ENCODE measurements at places on chromosomes 13 and 19. TPM values are rescaled to one million over a fixed set of nuclear protein-coding genes. Genes with fewer than 3 reads are reported as not detected.

DNA sequence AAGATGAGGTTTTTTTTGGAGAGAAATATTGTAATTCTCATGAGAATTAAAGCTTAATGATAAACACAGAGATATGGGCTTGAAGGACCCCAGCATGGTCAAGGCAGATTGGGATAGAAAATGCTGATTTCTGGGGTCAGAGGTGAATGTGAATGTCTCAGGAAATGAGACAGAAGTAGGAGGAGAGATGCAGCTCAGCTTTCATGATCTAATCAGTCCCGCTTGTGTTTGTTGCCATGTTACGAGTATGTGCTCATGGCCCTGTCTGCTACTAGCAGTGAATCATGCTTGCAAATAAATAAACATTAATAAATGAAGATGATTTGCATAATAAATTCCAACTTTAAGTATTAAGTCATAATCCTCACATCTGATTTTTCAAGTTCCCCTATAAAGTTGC is 23.0 kb upstream of the NDFIP2 start:
- peak; percentile 65 for DNase-seq

- DNase-seq, result no peak
Measured at GRCh38 chr19:5487222-5487621, 32.0 kb downstream of the ZNRF4 start.

DNA sequence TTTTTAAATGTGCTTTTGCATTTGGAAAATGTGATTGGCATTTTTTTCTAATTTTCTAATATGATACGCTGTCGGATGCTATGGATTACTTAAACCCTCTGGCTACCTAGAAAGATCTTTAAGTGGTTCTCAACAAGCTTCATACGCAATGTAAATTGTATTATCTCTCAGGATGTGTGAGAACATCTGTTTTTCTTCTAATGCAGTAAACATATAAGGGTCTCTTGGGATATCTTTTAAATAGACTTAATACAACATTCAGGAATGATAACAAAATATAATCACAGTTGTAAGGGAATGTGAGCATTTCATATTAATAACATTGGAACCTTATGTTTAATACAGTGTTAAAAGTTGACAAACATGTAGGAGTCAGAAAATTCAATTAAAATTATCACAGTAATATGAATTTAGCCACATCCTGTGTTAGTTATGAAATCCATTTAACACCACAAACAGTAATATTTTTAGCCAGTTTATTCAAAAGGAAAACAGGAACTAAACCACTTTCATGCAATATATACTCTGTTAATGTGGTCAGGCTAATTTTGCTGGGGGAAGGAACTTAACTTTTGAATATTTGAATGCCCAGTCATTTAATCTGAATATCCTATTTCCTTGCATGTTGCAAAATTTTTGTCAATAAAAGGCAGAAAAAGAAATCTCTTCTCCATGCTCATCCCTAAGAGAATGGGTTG is 15.0 kb upstream of the ALOX5AP start:
- DNase-seq, result no peak

GRCh38 chr13:46176756-46177155 is 5.2 kb downstream of the LCP1 start:
- no peak for DNase-seq

ZFP36 gene
- total RNA-seq, result 13.3 TPM

LILRB1 gene
- not detected for total RNA-seq

LILRA2 gene
- total RNA-seq, result not detected
